ENCODE measurements at places on chromosomes 12 and 14. TPM values are rescaled to one million over a fixed set of nuclear protein-coding genes. Genes with fewer than 3 reads are reported as not detected.

The OTOGL gene
- under 0.01 TPM for total RNA-seq

The FGF23 gene
- total RNA-seq: not detected

The CS gene
- total RNA-seq: 150 TPM

The KRT74 gene
- not detected for total RNA-seq

The FAM222A gene
- 0.43 TPM for total RNA-seq
